HTR-8/SVneo (cell line): ENCODE measurements at places on chromosomes 6 and 20.

DNA sequence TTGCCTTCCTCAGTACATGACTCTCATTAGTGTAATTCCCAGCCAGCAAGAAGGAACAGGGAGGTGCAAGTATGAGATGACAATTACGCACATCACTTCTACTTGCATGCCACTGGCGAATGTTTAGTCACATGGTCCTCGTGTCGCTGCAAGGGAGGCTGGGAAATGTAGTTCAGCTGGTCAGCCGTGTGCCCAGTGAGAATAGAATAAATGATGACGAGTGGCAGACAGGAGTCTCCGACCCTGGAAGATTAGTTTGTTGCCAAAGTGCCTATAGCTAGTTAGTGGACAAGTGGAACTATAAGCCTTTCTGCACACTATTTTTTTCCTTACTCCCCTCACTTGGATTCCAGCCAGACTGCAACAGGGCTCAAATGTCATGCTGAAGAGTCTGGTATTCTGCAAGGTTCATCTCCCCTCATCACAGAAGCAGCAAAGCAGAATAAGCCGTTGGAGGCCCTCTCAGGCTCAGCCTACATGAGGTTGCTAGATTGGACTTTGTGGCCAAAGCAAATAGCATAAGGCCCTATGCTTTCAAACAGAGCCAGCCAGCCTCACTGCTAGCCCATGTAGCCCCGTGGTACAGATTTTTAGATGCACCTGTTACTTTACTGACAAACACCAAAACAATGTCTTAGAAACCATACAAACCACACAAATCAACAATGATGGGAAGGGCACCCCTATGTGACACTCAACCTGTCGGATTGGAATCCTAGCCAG, 9.7 kb downstream of the LINC00237 start:
- DNase-seq = no peak

- no peak for DNase-seq
Observed at GRCh38 chr20:41560970-41561369, 57.2 kb downstream of the CHD6 start.

- DNase-seq = no peak
Observed at GRCh38 chr20:51747182-51747911, 20.8 kb downstream of the ATP9A start.

DNA sequence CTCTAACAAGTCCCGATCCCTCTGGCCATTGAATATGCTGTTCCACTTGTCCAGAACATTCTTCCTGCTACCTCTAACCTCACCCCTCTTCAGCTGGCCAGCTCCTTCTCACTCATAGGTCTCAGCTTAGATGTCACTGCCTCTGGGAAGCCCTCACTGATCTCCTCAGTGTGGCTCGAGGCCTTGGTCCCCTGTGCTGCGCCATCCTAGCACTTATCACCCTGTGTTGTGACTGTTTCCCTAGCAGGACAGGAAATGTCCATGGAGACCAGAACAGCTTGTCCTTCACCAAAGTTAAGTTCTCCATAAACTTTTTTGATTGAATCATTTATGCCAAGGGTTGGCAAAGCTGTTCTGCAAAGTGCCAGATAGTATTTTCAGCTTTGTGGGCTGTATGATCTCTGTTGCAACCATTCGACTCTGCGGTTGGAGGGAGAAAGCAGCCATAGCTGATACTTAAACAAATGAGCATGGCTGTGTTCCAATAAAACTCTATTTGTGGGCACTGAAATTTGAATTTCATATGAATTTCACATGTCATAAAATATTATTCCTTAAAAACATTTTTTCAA, 6.5 kb upstream of the BNIP5 start:
- DNase-seq = no peak

- no peak for DNase-seq
Observed at GRCh38 chr20:5172903-5173463, 46.2 kb downstream of the CDS2 start.

DNA sequence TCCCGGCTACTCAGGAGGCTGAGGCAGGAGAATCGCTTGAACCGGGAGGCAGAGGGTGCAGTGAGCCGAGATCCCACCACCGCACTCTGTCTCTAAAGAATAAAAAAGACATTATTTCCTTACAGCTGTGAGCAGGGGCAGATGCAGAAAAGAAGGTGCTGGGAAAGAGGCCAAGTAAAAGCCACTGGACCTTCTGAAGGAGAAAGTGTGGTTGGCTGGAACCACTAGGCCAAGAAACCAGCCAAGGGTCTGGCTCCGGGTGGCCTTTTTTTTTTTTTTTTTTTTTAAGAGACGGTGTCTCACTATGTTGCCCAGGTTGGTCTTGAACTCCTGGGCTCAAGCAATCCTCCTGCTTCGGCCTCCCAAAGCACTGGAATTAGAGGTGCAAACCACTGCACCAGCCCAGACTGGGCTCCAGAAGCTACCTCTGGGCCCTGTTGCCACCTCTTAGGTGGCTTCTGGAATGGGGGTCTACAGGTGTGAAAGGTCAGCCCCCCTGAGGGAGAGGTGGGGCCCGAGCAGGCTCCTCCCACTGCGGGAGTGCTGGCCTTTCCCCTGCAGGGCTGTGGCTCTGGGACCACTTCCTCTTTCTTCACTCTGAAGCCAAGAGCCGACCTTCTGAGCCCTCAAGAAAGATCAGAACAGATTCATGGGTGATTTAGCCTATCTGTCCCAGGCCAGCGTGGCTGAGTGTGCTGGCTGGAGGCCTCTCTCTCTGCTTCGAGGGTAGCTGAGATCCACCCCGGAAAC, at the start of gene FGD2:
Gene FGD2, plus strand, starts transcription at position 595 of the 750 bp plus-strand sequence. CDS start 163 bp downstream, outside the sequence.
- DNase-seq = no peak

GRCh38 chr6:16762550-16763477, 1.6 kb upstream of the ATXN1 start:
- no peak for DNase-seq

DNA sequence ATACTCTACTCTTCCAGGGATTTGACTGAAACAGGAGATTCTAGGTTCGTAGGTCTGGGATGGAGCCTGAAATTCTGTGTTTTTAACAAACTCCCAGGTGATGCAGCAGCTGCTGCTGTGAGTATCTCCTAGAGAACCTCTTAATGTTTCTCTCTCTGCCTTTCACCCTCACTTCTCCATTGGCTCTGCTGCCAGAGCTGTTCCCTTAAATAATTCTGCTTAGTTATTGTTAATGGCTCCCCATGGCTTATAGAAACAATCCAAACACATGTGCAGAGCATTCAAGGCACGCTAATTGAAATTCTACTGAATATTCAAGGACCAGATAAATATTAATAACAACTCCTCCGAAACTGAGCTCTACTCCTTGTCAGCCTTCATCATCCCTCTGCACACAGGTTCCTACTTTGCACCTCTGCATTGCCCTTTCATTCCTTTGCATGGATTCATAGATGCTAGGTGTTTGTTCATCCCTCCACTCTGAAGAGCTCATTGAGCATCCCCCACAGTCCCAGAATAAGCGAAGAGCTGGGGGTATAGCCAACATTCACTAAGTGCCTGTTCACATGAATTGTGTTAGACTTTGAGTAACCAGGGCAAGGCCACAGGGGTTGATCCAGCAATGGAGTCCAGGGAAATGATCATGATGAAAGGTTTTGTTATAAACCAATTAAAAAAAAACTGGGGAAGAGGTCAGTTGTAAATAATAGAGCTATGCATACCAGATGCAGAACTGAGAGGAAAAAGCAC, 488.4 kb upstream of the JAG1 start:
- no peak for DNase-seq

- DNase-seq = no peak
Observed at GRCh38 chr6:49514571-49515484, 15.1 kb downstream of the GLYATL3 start.

DNA sequence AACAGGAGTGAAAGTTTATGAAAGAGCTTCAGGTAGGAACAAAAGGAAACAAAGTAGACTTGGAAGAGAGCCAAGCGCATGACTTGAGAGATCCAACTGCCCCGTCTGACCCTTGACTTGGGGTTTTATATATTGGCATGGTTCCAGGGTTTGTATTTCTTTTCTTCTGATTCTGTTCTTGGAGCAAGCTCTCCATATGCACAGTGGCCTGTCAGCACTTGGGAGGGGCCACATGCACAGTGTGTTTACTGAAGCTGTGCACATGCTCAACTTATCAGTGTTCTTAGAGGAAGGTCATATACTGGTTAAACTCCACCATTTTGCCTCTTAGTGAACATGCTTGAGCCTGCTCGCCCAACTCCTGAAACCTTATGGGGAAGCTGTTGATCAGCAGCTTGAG, 953.7 kb downstream of the TFAP2A start:
- DNase-seq = no peak

DNA sequence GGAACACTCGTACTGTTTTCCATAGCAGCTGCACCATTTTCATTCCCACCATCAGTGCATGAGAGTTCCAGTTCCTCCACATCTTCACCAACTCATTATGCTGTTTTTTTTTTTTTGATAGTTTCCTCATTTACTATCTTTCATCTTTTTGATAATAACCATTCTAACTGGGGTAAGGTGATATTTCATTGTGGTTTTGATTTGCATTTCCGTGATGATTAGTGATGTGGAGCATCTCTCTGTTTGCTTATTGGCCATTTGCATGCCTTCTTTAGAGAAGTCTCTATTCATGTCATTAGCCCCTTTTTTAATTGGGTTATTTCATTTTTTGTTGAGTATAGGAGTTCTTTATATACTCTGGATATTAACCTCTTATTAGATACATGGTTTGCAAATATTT, 25.9 kb downstream of the ACTR5 start:
- no peak for DNase-seq

GRCh38 chr20:53708129-53708968, 114.7 kb upstream of the ZNF217 start:
- peak; percentile 83 for DNase-seq

DNA sequence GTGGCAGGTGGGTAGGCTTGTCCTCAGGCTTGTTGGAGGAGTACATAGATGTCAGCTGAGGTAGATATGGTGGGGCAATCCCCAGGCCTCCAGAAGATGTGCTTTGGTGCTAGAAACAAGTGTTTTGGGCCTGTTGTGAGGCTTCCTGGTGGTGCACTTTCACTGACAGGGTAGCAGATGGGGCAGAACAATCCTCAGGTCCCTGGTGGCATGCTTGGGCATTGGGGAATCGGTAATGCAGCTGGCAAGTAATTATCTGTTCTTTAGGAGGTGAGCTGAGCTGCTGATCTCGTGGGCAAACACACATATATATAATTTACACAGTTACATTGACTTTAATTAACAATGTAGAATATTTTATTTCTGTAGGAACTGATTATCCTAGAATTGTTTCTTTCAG, 458.7 kb downstream of the BMP2 start:
- no peak for DNase-seq

DNA sequence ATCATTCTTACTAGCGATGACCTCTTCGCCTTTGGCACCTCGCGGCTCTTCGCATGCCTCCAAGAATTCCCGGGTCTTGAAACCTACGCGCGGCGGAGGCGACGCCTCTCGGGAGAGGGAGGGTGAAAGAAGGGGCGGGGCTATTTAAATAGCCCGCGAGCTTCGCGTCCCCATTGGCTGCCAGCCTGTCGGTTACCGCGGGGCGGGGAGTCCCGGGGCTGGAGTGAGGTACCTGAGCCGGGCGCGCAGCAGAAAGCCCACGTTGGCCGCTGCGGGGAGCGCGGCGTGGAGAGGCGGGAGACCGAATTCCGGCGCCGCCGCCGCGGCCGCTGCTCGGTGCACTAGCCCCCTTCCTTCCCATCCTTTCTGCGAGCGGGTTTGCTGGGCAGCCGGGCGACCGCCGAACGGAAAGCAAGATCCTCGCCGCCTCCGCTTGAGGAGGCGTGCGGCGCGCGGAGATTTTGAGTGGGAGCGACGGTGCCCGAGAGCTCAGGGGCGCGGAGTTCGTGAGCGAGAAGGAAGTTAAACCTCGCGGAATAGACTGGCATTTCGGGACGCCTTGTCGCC, at the start of gene BMP6:
Gene BMP6, plus strand, starts transcription at position 251 of the 567 bp plus-strand sequence. CDS start 857 bp downstream, outside the sequence.
- peak; percentile 91 for DNase-seq

GRCh38 chr6:119352001-119352400, 2.4 kb upstream of the MAN1A1 start:
- no peak for DNase-seq

DNA sequence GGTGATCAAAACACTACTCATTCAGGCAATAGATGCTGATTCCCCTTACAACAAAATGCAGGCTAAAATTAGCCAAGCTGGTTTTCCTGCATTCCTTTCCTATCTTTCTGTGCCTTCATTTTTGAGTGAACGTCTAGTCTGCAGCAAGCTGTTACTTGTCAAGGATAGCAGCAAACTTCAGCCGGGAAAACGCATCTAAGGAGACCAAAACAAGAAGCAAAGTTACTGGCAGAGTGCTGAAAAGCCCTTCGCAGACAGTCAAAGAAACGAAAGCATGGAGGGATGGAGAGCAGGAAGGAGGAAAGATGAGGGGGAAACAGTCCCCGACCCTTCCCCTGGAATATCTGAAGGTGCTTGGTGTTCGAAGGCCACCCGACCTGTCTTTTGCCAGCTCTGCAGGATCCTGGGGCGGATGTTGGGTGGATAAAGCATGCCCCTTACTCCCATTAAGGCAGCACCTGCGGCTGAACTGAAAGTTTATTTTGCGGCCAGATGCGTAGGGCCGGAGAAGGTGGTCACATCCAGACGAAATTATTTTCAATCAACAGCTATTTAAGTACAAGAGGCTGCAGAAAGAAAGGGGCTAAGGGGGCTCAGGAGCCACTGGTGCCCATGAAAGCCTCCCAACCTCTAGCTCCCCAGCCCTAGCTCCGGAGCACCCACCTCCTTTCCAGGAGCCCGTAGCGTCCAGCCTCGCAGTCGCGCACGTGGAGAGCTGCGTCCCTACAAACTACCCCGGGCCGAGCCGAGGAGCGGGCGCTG, 538 bp downstream of the FERMT1 start:
- peak; percentile 20 for DNase-seq

DNA sequence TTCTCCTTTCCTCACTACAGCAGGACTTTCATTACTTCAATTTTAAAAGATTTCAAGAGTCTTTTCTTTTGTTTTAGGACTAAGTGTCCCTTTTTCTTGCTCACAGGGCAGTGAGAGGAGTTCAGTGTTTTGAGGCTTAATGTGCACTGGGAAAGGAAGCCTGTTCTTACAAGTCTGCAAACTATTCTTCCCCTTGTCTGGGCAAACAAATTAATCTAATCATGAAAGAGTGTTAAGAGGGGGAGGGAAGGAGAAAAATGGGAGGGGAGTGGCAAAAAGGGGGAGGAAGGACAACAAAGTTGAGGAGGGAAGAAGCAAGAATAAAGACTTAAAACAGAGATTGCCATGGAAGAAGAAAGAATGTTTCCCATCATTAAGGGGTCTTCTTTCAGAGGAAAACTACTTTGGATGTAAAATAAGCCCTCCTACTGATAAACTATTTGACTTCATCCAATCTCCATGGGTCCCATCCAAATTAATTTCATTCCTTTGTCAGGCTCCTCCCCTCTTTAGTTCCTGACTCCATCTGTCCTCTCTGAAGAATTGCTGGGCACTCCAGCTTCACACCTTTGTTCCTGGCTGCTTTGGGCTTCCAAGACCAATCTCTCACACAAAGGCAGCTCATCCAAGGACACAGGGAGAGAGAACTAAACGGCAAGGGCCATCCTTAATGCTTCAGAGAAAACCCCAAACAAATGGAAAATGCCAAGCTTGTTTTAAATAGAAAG, 244.5 kb downstream of the TPBG start:
- no peak for DNase-seq

- no peak for DNase-seq
Observed at GRCh38 chr6:35470663-35471120, 2.5 kb downstream of the RPL10A start.

- DNase-seq = no peak
Observed at GRCh38 chr6:137928286-137928685, 61.2 kb downstream of the TNFAIP3 start.

- DNase-seq = no peak
Observed at GRCh38 chr20:9422321-9423057, 91.9 kb upstream of the LAMP5 start.
